ENCODE measurements at places on chromosomes 13 and 19.
A peak's percentile ranks its signal among the peaks of the same experiment; 100 is the strongest.

DNA sequence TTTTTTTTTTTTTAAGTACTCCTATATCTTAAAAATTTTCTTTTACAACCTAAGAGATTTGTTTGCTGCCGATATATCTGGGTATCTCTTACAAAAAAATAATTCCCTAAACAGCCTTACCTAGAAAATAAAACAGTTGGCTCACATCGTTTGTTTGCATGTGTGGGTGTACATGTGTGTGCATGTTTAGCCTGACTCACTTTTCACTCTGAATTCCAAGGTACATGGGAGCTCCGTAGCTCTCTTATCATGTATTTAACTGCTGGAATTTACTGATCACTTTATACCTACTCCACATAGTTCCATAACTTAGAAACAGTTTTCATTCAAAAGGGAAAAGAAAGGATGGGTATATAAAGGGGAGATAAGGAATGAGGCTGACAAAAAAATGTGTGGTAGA, 616.5 kb downstream of the GPC6 start:
- no peak for DNase-seq

- DNase-seq, result no peak
Measured at GRCh38 chr19:45577111-45577905, 7.3 kb downstream of the OPA3 start.

DNA sequence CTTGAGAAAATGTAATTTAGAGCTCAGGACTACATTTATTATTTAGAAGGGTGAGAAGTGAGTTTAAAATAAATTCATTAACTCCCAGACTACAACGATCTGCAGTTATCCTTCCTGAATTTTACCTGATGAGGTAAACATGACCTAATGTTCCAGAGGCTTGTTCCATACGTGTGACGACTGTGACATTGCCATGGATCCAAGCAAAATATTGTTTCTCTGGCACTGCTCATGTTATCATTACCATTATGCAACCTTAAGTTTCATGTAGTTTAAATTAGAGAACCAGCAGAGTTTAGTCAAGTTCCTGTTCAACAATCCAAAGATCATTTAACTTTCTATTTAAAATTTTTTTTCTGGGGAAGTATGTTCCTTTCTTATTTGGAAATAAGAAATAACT, 279.6 kb downstream of the KLF5 start:
- DNase-seq, result no peak

DNA sequence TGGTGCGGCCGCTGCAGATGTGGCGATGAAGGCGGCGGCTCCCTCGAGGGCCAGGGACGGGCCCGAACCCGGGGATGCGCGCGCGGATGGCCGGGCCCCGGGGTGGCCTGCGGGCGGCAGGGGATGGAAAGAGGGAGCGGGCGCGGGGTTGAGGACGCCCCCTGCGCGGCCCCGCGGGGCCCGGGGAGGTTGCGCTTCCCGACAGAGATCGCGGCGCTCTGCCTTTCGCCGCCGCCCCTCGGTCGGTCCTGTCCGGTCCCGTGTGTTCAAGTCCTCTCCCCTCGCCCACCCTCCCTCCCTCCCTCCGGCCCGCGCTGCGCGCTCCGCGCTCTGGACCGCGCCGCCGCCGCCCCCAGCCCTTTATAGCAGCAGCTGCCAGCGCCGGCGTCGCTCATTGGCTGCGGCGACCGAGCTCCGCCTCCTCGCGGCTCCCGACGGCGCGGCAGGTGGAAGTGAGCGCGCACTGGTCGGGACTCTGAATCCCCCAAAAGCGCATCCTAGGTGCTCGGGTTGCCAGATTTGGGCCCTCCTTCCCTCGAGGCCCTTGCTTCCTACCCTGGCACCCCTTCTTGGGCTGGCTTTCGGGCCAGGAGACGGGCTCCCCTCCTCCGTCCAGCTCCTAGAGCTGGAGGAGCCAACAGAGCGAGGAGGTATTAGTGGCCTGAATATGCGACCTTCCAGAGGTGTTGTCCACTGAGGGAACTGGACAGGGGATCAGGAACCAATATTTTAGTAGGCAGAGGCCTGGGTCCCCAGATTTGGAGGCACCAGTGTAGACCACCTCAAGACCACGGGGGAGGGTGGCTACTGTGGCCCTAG, at the start of gene ELAVL3:
Gene ELAVL3 (minus strand): TSS at position 332 of the 819 bp plus-strand sequence. CDS start 438 bp downstream, outside the sequence.
- DNase-seq, result no peak

DNA sequence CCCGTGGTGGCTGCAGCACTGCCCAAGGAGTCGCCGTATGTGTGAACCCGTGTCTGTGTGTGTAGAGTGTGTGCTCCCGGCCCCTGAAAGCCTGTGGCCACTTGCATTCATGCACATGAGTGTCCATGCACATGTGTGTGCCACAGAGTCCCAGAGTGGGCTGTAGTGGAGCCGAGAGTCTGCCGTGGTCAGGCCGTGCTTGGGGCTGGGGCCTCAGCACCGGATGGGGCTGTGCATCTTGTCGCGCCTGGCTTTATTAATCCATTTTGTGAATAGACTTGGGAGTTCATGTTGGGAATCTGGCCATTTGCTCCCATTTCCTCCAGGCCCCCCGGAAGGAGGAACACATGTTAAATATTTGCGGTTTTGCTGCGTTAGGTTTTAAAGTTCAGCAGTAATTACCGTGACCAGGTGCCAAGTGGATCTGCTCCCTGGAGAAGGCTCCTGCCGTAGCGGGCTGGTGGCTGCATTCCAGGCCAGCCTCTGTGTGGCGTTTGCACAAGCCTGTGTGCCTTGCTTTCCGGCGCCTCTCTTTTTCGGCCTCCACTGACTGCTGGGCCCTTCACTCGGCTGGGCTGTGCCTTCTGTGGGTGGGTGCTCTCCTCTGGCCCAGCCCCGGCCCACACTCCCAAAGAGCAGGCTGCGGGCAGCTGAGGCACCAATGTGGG, 69.2 kb upstream of the KCTD15 start:
- DNase-seq, result no peak

- DNase-seq, result no peak
Measured at GRCh38 chr13:50198508-50198907, 183.3 kb downstream of the KCNRG start.

- no peak for DNase-seq
Measured at GRCh38 chr19:2266183-2266993, 10.2 kb upstream of the JSRP1 start.

DNA sequence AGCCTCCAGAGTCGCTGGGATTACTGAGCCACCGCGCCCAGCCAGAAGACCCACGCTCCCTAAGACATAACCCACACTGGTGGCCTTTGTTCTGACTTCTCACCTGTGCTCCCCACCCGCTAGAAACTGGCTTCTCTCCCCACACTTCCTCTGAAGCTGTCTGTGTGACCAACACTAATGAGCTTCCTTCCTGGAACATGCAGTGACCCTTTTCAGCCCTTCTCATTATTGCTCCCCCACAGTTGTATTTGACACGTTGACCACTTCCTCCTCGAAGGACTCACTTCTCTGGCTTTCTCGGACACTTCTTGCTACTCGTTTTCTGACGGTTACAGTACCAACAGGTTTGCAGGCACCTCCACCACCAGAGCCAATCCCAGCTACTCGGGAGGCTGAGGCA, 10.9 kb downstream of the NCR1 start:
- no peak for DNase-seq

DNA sequence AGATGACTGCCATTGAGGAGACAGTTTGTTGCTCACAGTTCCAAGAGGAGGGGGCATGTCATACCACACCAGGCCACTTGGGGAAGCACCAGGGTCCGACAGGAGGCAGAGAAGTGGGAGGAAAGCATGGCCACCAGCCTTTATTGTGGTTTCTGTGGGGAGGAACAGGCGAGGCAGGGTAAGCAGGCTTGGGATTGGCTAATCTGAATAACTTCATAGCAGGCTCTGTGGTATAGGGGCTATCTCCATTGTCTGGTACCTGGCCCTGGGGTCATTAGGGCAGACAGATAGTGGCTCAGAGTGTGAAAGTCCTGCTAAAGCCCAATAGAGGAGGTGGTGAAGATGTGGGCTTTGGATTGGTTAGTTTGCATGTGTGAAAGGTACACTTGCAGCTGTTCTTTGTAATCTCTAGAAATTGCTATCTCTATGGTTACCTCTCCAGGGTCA, 35.5 kb downstream of the CBY2 start:
- no peak for DNase-seq

- peak; percentile 7 for DNase-seq
Measured at GRCh38 chr13:35720690-35721554, 244.4 kb upstream of the MAB21L1 start.

- DNase-seq, result no peak
Measured at GRCh38 chr19:45451131-45451849, 16.5 kb upstream of the FOSB start.
